ENCODE measurements at places on chromosomes 3 and 15. TPM values are rescaled to one million over a fixed set of nuclear protein-coding genes. Genes with fewer than 3 reads are reported as not detected.

Gene CTDSPL2
- total RNA-seq, result 61.2 TPM

Gene FANCD2OS
- total RNA-seq, result not detected

Gene MYZAP
- 0.24 TPM for total RNA-seq

Gene TEX9
- 2.6 TPM for total RNA-seq

Gene DTWD1
- 17.2 TPM for total RNA-seq

Gene SLC9C1
- not detected for total RNA-seq

Gene CERS3
- 0.22 TPM for total RNA-seq

Gene LRRC3B
- total RNA-seq, result not detected

Gene FBXW12
- total RNA-seq, result not detected

Gene MCCC1
- total RNA-seq, result 35.5 TPM

Gene ADAMTSL3
- total RNA-seq, result 0.12 TPM

Gene NCEH1
- total RNA-seq, result 6.1 TPM

GRCh38 chr15:91853948-91854638 is 585 bp downstream of the SLCO3A1 start:
- peak; percentile 69 for DNase-seq

- no peak for DNase-seq
These were observed 121.6 kb upstream of the LMOD3 start for GRCh38 chr3:69244039-69244438.

- DNase-seq, result peak; percentile 62
These were observed 2.5 kb upstream of the MST1R start for GRCh38 chr3:49906073-49906743.

GRCh38 chr3:47485812-47486211 is 10.1 kb upstream of the SCAP start:
- DNase-seq, result no peak

DNA sequence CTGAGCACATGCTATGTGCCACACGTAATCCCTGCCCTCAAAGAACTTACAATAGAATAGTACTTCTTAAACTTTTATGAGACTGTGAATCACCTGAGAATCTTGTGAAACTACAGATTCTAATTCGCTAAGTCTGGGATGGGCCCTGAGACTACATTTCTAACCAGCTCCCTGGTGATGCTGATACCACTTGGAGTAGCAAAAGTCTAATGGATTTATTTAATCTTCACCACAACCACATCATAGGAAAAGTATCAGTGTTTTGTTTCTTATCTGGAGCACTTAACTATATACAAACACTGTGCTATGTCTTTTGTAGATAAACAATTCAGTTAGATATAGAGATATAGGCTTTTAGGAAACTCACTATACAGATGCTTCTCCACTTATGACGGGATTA is 23.8 kb upstream of the TCF12 start:
- DNase-seq, result no peak

DNA sequence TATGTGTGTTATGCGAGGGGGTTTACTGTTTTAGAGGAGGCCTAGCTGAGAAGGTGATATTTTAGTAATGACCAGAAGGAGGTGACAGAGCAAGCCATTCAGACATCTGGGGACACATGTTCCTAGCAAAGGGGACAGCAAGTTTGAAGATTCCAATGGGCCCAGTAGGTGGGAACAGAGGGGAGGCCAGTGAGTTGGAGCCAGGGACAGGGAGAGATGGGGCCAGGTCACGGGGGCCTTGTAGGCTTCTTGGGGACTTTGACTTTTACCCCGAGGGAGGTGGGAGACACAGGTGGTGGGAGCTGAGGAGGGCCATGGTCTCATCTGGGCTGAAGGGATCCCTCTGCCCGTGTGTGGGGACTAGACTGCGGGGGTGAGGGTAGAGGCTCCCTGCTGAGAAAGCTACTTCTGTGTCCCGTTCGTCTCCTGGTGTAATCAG is 72.5 kb downstream of the MGLL start:
- DNase-seq, result no peak

- no peak for DNase-seq
These were observed 30.2 kb downstream of the ONECUT1 start for GRCh38 chr15:52759969-52760368.

GRCh38 chr3:127451321-127451720 is 139.2 kb downstream of the TPRA1 start:
- DNase-seq, result no peak

- DNase-seq, result no peak
These were observed 11.5 kb upstream of the MB21D2 start for GRCh38 chr3:192929146-192929545.

DNA sequence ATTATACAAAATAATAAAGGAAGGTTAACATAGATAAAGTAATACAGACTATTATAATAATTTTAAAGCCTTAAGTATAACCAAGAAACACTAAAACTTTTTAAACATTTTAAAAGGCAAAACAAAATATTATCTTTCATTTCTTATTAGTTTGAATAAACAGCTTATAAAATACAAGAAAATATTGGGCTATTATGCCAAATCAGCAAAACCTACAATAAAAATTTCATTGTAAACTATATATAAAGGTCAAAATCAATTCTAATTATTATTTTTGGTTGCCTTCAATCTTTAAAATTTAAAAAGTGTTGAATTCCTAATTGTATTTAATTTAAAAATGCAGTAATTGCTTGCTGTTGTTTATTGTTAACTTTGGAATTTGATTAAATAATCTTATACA is 430.0 kb downstream of the ROBO1 start:
- DNase-seq, result no peak

DNA sequence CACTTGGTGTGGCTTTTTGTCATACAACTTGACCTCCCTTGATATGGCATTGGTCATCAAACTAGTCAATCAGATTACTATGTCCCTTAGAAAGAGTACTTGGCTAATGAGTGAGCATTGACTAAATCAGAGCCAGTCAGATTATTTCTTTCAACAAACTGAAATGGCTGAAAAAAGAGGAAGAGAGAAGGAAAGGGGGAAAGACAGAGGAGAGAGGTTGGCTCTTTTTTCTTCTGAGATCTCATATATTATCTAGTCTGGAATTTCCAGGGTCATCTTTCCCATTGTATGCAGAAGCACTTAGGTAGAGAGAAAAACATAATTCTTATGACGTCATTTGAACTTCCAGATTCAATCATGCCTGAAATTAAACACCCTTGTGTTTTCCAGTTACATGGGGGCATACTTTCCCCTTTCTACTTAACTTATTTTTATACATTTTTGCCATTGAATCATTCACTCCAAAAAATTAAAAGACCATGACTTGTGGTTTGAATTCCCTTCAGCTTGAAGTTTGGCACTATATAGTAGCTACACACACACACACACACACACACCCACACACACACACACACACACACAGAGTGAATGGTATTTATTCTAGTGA is 387.8 kb downstream of the LSAMP start:
- DNase-seq, result no peak

GRCh38 chr3:143146486-143147274 is 27.1 kb downstream of the CHST2 start:
- no peak for DNase-seq

- no peak for DNase-seq
These were observed 858.3 kb downstream of the TUSC7 start for GRCh38 chr3:117567906-117568305.

- DNase-seq, result peak; percentile 46
These were observed 63.8 kb downstream of the ATP1B3 start for GRCh38 chr3:141940194-141940776.

DNA sequence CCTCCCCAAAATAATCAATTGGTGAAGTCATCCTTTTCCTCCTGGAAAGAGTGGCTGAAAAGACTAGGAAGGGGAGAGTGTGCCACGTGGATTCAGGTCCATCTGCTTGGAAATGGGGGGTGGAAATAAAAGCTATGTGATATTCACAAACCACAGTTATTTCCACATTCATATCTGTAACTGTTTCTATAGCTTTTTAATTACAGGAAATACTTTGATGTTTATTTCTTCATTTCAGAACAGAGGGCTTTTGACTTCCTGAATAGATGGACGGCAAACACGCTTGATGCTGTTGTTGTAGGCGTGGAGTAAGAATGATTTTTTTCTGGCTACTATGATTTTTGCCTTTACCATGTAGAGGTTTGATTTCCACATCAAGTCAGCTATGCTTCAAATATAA is 10.1 kb downstream of the AADACL2 start:
- no peak for DNase-seq

DNA sequence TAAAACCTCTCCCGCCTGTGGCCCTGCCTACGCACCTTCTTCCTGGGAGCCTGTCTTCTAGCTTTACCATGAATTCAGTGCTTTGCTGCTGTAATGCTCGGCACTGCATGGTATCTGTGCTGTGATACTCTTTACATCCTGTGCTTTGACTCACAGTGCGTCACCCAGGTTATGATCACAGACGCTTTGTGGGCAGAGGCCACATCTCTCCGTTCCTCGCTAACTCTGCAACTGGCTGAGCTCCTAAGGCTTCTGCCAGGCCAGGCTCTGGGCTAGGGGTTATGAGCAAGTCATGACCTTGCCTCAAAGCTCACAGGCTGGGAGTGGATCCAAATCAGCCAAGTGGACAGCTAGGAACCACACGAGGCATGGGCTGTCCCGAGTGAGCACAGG is 23.2 kb downstream of the SPTBN5 start:
- peak; percentile 73 for DNase-seq

- DNase-seq, result no peak
These were observed 498.1 kb downstream of the MAGI1 start for GRCh38 chr3:65540666-65541065.

GRCh38 chr3:7897655-7898054 is 604.0 kb upstream of the LMCD1 start:
- no peak for DNase-seq

DNA sequence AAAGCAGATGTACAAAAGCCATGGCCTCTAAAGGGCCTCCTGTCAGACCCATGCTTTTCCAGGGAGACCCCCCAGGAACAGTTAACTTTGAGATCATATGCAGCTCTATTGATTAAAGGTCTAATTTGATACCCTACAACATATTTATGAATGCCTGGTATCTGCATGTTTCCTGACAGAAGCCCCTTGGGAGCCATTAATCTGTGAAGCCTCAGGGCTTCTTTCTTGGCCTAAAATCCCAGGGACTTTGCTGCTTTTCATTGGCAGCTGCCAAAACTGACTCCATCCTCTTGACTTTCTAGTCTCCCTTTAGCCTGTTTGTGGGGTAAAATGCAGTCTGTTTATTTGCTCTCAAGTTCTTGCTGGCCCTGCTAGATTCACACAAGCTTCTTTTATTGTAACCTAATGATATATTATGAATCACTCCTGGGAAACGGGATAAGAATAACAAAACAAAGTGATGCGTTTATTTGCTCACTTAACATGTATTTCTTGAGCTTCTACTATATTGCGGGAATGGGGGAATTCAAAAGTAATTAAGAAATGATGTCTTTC is 257.0 kb downstream of the LSAMP start:
- DNase-seq, result no peak

DNA sequence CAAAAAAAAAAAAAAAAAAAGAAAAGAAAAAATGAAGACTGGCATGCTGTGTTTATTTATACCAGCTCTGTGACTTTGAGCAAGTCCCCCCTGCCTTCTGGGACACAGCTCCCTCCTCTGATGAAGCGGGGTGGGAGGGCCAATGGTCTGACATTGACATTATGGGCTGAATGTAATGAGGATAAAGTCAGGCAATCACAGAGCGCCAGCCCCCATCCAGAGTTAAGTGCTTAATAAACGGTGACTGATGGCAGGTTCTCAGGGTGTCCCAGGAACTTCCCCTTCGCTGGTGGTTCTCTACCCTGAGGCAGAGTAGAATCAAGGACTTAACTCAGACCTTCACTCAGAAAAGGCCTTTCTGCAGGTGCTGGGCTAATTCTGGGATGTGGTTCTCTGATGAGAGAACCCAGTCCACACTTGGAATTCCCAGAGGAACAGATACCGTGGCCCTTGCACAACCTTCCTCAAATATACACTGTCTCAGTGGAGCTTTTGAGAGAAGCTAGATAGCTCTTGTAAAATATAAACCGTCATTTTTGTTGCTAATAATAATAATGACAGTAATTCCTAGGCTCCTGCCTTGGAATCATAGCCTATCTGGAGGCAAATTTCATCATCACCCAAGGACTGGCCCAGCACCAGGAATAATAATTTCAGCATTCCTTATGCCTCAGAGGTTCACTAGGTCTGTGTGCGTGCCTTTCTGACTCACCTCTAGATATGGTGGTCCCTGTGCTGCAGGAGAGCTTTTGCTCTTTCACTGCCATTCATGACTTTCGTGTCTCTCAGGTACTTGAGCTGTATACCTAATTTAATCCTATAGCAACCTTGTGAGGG is 115.8 kb downstream of the RPLP1 start:
- DNase-seq, result no peak

DNA sequence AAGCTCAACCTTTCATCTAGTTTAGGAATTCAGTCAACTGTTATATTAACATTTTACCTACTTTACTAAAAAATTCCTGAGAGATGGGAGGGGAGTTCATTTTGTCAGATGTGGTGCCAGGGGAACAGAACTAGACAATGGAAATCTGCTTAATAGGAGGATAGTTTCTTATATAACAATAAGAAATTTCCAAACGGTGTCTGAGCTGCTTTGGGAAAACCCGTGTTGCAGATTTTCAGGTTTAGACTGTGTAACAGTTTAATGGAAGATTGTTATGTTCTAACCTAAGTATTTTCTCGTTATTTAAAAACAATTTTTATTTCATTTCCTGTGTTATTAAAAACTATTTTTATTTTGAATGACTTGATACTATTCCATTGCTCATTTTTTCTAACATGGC is 19.3 kb downstream of the IQGAP1 start:
- no peak for DNase-seq

DNA sequence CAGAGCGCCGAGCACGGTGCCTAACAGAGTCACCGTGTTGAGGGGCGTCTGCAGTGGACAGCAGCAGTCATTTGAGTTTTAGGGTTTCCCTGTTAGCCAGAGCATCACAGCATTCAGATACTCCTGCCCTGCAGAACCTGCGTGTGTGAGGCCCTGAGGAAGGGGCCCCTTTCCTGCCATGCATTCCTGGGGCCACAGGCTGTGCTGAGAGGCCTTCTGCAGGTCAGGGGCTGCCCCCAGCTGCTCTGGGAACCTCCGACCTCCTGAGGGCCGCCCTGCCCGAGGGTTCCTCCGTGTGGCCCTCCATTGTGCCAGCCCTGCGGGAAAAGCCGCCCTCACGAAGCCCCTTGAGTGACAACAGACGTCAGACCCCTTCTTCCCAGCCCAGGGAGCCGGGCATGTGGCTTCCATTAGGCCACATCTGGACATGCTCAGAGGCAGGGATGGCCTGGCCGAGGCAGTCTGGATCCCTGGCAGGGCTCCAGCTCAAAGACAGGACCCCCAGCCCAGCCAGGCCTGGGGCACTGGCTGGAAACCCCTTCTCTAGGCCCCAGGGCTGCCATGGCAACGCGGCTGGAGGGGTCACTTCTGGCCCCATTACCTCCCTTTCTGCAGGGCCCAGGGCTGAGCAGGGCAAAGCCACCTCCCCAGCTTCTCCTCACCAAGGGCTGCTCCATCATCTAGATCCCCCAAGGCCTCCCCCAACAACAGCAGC is 25.3 kb downstream of the FBLN2 start:
- no peak for DNase-seq

GRCh38 chr15:78398076-78398825 is 39.8 kb upstream of the IREB2 start:
- no peak for DNase-seq

- DNase-seq, result no peak
These were observed 53.5 kb downstream of the ZBTB38 start for GRCh38 chr3:141421639-141422319.

Data from activated T-cell treated with anti-CD3 and anti-CD28 coated beads, Interleukin-2, amount 50 U/mL, for 72 hours (primary cell).